ENCODE measurements at places on chromosomes 3 and 15.

GRCh38 chr15:50624616-50625168 is 61.9 kb downstream of the TRPM7 start:
- no peak for DNase-seq

DNA sequence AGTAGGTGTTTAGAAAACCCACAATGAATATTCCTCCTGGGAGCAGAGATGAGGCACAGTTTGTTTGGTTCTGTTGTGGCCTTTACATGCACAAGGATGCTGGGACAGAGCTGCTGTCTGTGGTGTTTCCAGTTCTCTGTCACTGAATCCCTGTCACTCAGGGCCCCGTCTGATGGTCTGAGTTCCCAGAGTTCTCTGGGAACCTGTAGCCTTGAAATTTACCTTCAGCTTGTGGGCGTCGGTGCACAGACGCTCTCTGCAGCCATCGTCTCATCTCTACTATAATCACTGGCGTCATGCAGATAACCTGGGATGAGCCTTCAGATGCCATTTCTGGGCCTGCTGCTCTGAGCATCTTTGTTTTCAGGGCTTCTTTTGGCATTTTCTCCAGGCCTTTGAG is 81.9 kb downstream of the LRRK1 start:
- no peak for DNase-seq

- no peak for DNase-seq
These were observed 39.2 kb downstream of the CMTM7 start for GRCh38 chr3:32430900-32431299.

- DNase-seq, result no peak
These were observed 15.2 kb upstream of the GBE1 start for GRCh38 chr3:81776643-81777042.

DNA sequence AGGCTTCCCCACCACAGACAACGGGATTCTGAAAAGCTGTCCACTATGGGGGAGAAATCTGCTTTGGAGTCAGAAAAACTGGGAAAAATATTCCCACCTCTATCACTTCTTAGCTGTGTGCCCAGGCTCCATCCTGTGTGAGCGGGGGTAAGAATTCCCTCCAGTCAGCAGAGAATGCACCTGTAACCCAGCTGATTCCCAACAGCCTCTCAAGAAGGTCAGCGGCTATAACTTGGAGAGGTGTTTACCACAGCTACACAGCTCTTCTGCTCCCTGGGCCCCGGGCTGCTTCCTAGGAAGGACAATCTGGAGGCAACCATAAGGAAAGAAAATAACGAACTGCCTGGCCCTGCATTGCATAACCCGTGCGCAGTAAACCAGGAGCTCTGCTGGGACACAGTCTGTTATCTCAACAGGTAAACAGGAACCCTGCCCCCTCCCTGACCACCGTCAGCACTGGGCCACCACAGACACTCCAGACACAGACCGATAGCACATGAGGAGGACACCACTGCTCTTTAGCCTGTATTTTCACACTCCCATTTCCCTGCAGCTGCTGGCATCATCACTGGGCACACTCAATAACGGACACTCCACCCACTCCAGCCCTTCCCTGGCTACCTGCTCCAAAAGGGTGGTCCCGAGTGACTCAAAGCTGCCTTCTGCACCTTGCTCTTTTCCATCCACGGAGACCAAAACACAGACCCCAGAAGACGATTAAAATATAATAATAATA is 2.1 kb downstream of the RAB43 start:
- no peak for DNase-seq

DNA sequence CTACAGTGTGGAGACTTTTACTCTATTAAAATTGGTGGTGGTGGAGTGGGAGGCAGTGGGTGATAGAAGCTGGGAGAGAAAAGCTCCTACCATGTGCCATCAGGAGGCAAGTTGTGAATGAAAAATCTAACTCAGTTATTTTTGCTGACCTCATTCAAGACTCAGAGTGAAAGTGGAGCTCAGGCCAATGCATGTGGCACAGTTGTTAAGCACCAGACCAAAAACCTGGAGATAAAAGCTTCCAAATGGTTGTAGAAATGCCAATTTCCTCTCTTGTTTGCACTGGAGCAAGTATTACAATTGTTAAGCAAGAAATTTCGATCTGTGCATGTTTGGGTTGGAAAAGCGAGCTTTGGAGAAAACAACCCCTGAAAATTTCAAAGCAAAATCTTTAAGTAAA is 81.5 kb upstream of the PRICKLE2 start:
- DNase-seq, result no peak

- peak; percentile 87 for DNase-seq
These were observed 156.3 kb downstream of the FRMD5 start for GRCh38 chr15:44038755-44039191.

DNA sequence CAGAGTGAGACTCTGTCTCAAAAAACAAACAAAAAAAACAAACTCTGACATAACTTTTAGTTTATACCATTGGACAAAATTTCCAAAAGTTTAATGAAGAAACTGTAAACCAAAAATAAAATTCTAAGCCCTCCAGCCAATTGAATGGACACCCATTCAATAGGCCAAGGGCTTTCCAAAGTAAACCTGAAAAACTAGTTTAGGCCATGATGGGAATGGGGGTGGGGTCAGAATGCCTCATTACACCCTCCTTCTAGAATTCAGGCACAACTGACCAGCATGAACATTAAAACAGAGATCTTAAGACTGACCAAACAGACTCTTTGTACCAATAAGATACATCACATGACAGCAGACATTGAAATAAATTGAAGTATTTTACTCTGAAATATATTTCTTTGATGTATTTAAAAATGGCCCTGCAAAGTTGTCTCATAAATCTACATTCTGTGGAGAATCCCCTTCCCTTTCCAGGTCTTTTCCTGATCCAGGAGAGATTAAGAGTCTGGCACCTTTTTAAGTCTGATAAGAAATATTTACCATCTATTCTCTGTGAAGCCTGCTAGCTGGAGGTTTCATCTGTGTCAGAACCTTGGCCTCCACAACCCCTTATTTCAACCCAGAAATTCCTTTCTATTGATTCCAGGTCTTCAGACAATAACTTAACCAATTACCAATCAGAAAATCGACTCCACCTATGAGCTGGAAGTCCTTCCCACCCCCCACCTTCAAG is 15.7 kb downstream of the THOC7 start:
- no peak for DNase-seq

DNA sequence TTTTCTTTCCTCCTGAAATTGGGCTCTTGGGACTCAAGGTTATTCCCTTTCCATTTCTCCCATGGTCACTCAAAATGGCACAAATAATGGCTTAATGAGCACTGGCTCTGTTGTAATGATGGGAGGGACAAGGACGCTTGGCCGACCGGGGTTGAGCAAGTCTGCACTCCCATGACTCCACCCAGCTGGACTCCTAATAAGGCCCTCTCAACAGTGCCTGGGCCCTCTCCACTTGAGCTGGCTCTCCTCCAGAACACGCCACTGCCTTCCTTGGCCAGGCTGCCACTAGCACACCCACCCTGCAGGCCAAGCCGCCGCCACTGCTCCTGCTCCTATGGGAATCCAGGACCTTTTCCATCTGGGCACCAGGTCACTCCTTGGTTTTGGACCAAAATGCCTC is 42.3 kb downstream of the ADCY5 start:
- no peak for DNase-seq

DNA sequence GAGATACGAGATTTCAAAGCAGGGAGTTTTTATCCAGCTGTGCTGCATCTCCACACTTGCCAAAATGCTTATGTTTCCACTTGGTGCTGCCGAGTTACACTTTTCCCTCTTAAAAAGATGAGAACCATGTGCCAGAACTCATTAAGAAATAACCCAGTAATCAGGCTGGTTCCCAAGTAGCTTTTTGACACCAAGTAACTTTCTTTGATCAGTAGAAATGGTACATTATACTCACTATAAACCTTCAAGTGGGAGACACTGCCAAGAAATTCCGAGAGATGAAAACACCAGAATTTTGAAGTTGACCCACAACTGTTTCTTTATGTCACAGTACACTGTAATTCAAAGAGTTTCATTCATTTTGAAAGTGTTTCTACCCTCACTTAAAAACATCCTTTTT is 164.6 kb upstream of the CCDC54 start:
- no peak for DNase-seq

DNA sequence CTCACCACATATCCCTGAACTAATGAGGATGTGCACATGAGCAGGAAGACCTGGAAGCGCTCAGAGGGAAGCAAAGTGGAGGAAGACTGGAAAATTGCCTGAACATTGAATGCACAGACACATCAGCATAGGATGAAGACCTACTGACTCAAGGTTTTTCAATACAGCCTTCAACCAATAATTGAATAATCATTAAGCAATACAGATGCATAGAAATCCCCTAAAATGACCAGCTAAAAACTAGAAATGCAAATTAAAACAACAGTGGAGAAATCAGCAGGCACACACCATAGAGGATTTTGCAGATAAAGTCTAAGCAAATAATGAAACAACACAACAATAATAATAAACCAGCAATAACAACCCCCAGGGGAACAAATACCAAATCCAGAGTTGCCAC is 80.4 kb downstream of the CEP152 start:
- no peak for DNase-seq

DNA sequence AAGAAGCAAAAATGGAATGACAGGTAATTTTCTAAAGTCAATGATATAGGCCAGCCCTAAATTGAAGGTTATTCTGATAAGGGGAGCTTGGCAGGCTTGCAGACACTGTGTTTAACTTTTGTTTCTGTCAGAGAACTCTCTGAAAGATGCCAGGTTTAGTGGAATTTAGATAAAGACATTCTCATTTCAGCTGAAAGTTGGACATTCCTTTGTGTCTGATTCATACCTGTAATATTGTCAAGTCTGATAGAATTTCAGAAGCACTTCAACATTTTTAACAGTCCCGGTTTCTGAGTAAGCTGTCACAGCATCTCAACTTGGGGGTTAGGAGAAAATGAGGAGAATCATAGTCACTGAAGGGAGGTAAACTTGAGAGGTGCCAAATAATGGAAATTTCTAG is 84.0 kb downstream of the DIPK2A start:
- DNase-seq, result no peak

DNA sequence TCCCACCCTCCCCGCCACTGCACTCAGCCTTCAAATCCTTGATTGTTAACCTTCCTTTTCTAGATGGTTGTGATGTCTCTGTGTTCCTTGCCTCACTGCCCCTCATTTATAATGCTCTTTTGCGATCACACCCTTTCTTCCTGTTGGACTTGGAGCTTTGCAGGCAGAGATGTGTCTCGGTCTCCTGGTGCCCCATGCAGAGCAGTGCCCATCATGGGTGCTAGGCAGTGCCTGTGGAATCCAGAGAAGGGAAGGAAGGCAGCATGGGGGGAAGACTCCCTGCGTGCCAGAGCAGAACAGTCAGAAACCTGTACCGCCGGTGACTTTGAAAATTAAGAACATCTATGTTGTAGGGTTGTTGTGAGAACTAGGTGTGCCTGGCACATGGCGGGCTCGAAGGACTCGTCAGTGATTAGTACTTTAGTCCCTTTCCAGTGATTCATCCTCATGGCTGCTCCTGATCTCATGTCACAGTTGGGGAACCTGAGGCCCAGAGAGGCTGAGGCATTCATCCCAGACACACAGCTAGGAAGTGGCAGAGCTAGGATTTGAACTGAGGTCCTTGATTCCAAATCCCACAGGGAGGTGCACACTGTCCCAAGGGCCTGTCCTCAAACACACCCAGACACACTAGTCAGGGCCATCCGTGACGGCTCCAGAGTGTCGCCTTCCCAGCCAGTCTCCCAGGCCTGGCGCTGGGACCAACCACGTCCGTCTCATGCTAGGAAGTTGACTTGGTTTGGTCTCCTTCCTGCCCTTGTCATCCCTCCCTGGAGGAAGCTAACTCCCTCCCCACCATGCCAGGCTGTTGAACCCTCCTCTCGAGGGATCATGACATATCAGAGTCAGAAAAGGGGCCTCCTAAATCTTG is 58.3 kb downstream of the SMAD6 start:
- no peak for DNase-seq

GRCh38 chr3:16468336-16469098 is 45.0 kb downstream of the RFTN1 start:
- no peak for DNase-seq

DNA sequence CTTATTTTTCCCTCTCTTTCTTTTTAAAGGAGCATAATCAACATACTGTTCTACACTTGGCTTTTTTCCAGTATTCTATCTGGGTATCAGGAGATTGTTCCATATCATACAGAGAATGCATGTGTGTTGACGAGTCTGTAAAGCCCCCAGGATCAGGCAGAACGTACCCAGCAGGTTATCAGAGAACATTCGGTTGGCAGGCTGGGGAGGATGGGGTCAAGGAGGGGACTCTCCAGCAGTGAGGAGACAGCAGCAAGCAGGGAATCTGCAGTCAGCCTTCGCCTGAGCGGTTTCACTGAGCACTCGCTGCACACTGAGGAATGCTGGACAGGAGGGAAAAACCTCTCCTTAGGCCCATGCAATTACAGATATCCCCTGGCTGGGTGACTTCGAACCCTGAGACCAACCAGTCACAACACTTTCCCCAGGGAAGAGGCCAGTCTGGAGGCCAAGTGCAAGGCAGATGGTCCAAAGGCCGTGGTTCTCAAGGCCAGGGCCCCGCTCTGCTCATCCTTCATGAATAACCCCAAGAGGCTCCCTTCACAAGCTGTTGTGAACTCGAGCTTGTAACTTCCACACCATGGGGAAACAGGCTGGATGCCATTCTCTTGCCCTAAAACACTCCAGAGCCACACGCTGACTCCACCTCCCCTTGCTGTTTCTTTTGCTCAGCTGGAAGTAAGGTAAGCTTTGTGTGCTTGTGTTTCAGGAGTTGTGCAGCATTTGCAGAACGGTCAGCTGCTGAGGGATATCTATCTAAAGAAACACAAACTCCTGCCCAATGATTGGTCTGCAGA is 60.1 kb downstream of the PXYLP1 start:
- no peak for DNase-seq

GRCh38 chr3:106814231-106814630 is 563.0 kb upstream of the CCDC54 start:
- no peak for DNase-seq

DNA sequence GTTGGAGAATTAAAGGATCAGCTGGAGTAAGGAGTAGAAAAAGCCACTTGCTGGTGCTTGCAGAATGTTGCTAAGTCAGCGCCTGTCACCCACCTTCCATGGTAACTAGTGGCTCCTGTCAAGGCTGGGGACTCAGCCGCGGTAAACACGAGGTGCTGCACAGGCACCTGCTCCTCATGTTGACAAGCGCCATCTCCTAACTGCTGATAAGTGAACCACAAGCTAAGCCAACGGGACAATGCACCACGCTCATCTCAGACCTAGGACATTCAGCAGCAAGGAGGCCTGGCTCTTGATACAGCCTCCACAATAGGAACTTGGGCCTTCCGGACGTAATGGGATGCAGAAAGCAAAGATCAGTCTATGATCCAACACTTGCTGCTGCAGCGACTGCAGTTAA is 264.4 kb downstream of the OCA2 start:
- no peak for DNase-seq

- DNase-seq, result no peak
These were observed 25.6 kb upstream of the ACAP2 start for GRCh38 chr3:195468391-195468776.

Measured in NT2/D1 (cell line).